Stimulated activated CD4-positive, alpha-beta T cell treated with anti-CD3 and anti-CD28 coated beads, Interleukin-1b, Interleukin-23, amount 100 ng/mL, for 24 hours (primary cell): ENCODE measurements at places on chromosomes 4 and X.

DNA sequence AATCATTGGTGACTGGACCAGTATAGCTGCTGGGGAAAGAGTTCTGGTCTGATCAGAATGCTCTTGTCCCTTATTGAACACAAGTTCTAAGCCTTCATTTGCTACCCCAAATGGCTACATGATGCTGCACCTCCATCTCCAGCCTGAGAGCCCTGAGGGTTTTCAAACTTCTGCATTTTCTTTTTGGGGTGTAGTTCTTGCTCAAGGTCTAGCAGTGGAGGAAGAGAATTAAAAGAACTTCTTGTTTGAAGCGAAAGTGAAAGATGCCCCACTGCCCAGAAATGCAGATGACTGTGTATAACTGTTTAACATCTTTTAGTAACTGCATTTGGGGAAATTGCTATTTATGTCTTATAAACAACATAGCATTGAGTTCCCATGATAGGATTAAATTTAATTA lies 38.5 kb downstream of the LAMTOR3 start:
- no peak for DNase-seq

DNA sequence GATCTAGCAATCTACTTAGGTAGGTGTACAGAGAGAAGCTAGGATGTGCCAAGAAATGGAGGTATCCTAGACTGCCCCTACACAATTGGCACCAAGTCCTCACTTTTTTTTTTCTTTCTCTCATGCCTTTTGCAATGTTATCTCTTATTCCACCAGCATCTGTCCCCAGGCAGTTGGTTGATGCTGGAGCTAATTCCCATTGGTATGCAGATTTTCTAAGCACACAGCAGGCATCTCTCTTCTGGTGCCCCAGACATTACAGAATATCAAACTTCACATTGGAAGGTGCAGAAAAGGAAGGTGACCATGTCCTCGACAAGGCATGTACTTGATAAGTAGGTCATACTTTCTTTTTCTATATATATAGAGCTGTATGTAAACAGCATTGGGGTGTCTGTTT lies 21.6 kb downstream of the LUZP4 start:
- DNase-seq: no peak

- no peak for DNase-seq
These were observed 20.4 kb upstream of the MND1 start for GRCh38 chr4:153324046-153324445.

DNA sequence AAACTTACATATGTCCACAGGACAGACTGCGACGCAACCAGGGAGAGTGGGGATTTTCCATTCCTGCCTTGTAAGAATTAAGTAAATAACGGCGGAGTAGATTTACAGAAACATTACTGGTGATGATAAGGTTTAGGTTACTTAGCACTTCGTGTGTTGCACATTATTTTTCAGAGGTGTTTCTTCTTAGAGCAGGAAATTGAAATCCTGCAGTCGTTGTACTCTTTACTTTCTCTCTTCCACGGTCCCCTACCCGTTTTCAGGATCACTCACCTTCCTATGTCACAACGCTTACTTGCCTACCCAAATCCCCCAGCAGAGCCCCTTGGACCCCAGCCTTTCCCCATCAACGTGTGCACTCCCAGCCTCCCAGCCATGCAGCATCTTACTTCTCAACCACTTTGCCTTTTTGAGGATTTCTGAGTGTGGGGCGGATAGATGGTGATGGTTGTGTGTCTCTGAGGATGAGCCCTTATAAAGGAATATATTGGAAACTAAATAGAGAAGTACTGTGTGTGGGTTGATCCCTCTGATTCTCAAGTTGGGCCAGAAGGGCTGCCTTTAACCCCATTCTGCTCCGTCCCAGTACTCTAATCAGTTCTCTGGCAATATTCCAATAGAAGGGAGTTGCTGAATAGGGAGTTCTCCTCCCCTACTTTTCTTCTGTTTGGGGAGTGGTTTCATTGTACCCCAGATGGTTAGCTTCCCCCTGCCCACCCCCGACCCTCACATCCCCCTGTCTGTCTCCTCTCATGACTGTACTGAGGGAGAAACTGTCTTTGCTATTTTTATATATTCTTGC lies 1.6 kb downstream of the MID2 start:
- no peak for DNase-seq

DNA sequence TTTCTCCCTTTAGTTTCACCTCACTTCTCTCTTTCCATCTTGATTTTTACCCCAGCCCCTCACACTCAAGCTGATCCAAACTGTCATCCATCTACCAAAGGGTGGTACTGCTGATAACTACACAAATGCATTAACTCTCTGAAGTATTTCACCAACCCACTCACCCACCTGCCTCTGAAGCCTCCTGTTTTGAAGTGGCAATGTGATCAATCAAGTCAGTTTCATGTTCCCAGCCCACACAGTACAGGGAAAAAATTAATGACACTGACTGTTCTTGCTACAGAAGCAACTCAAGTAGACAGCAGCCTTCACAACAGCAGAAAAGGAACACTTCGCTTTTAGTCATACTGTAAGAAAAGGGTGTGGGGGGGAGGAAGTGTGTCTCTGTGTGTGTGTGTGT lies 183.0 kb upstream of the NOCT start:
- no peak for DNase-seq

GRCh38 chr4:3345384-3345783 lies 52.6 kb downstream of the RGS12 start:
- no peak for DNase-seq

- no peak for DNase-seq
These were observed 91.1 kb downstream of the LDB2 start for GRCh38 chr4:16807355-16807754.

GRCh38 chrX:5236096-5236495 lies 992.6 kb downstream of the NLGN4X start:
- no peak for DNase-seq

DNA sequence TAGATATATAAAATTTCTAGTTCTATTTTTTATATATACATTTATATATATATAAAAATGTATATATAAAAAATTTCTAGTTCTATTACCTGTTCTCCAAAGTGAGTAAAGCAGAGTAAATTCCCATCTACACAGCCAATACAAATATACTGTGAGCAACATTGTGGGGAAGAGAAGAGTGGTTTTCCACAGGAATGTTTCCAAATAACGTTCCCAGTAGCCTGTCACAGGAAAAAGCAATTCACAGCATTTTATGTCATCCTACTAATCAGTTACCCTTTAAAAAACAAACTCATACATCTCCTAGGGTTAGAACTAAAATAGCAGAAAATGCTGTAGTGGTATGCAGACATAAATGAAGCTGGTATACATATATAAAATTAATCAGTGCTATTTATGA lies 44.5 kb downstream of the AASDH start:
- no peak for DNase-seq

DNA sequence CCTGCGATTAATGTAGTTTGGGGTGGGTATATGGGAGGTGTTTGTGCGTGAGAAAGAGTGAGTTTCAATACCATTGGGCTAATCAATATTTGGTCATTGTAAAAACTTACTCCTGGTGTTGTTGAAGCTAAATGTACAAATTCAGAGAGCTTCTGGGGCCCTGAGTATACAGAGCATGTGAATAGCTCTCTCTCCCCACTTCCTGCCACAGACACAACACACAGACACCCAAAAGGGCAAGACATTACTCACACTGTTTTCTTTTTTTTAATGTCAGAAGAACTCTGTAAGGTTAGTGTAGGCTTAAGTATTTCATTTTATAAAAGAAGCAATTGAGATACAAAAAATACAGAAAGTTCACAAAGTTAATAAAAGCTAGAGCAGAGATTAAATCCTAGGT lies 151.3 kb upstream of the KCNIP4 start:
- DNase-seq: no peak

GRCh38 chr4:44070843-44071242 lies 377.8 kb downstream of the KCTD8 start:
- no peak for DNase-seq

DNA sequence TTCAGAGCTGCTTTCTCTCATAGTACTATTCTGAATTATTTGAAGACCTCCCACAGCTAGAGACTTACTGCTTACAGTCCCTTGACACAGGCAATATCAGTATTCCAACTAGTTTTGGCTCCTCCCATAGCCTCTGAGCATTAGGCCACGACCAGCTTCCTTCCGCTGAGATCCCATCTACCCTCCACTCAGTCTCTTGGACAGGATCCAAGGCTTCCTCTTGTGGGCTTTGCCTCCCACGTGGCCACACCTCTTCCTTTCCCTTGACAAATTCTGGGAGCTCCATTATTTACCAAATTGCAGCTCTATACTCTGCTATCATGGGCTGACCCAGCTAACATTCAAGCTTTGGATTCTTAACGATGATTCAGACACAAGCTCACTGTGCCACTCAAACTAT lies 470.4 kb upstream of the GALNT7 start:
- DNase-seq: no peak

DNA sequence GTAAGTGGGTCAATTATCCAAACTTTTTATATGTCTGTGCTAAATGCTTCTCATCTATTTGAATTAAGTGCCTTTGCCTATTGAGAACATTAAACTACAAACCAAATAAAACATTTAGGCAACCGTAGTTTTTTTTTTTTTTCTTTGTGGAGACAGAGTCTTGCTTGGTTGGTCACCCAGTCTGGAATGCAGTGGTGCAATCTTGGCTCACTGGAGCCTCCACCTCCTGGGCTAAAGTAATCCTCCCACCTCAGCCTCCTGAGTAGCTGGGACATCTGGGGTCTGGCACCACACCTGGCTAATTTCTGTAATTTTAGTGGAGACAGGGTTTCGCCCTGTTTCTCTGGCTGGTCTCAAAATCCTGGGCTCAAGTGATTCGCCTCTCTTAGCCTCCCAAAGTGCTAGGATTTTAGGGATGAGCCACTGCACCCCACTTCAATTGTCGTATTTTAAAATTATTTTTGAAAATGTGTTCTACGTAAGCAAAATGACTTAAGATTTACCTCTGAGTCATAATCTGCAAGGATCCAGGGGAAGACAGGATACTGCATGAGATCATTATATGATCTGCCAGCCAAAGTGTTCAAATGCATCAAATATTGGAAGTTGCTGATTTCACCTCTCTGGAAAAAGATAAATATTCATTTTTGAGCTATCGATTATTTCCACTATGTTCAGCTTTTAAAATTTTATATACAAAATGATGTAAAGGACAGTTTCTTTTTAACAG lies 125.6 kb downstream of the CDS1 start:
- no peak for DNase-seq

DNA sequence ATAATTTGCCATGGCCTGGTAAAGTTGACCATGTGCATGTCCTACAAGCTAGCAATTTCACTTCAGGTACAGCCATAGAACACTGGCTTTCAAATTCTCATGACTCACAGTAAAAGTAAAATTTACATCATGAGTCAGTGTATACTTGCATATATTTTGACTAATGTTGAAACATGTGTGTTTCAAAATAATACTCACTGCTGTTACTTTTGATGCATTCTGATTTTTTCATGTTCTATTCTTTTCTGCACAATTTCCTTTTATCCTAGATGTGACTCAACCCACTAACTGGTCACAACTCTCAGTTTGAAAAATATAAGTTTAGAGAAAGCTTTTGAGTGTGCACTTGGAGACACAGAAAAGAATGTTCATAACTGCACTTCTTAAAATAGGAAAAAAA lies 365.7 kb downstream of the FGF13 start:
- DNase-seq: no peak

GRCh38 chr4:173516621-173517524 lies 13.2 kb downstream of the HAND2 start:
- no peak for DNase-seq

DNA sequence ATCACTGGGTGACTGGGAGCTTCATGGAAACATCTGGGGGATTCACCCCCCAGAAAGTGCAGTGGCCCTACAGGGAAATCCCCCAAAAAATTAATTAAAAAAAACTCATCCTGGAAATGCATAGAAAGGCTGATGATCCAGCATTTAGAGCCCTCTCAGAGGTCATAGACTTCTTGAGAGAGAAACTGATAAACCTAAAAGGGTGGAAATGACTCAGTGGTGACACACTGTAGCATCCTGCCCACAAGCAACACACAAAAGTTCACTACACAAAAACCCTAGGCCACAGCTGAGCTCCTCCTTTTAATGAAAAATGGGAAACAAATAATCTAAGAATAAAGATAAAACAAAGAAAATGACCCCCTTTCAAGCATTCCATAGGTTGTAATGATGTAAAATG lies 911.5 kb downstream of the GLUD2 start:
- DNase-seq: no peak
